ENCODE measurements at places on chromosomes 16 and 17.
A peak's percentile ranks its signal among the peaks of the same experiment; 100 is the strongest.

DNA sequence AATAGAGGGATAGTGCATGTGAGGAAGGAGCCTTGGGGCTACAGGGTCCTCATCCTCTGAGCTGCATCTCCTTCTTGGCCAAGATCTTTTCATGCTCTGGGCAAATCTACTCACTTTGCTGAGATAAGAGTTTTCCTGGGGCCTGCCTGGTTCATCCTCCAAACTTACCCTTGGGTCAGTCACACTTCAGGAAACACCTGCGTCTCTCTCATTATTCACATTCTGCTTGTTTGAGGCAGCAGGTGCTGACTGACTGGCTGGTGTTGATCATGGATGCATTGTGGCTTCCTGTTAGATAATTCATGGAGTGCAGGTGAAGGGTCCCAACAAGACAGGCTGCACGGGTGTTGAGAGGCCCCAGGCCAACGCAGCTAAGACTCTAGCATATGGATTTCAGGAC is 162.6 kb downstream of the SALL1 start:
- no peak for DNase-seq

- no peak for DNase-seq
These were observed 225.7 kb downstream of the XYLT1 start for GRCh38 chr16:17244872-17245551.

DNA sequence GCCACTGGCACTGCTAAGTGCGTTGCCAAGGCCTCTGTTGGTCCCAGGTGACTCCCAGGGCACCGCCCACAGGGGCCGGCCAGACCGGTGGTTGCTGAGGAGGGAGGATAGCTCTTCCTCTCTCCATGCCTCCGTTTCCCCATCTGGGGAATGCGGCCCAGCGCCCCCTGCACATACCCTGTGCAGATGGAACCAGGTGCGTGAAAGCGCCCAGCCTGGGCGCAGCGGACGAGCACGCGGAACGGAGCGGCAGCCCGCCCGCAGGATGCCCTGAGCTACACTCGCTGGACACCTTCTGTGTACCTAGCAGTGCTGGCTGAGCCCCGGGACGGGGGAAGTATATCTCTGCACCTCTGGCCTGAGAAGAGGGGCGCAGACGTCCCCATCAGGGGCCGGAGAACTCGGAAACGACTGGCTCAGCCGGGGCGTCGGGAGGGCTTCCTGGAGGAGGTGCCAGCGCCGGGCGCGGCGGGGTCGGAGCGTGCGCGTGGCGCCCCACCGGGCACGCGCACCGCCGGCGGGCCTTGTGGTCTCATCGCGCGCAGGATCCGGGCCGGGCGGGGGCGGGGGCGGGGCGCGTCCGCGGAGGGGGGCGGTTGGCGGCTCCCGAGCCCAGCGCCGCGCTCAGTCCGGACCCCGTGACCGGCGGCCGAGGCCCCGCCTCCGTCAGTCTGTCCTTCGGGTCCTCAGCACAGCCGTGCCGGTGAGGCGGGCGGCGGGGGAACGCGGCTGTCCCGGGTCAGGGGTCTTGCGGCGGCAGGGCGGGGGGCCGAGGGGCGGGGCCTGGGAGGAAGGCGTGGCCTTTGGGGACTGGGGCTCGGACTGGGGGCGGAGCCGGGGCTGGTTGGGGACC is at the start of the genes CCDC78 and HAGHL:
Gene CCDC78, minus strand, starts transcription at position 6 of the 853 bp plus-strand sequence. CDS start 76 bp downstream, outside the sequence.
Gene HAGHL, plus strand, starts transcription at position 669 of the 853 bp plus-strand sequence. CDS start 404 bp downstream, outside the sequence.
- DNase-seq: no peak

- peak; percentile 83 for DNase-seq
These were observed 1.4 kb downstream of the PHF23 start for GRCh38 chr17:7237761-7238419.

DNA sequence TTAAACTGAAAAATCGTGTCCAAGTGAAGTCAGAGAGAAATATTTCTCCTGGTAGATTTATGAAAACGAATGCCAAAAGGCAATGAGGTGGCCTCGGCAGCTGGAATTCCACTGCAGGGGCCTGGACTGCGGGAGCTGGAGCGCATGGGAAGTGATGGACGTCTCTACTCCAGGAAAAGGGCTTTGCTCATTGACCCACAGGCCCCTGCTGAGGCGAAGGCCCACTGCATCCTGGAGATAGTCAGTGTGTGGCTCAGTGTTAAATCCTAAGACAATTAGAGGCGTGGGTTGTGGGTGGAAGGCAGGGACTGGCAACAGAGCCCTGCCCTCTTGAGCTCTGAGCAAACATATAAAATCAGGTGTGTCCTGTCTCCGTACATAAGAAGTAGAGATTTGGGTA is 191.4 kb downstream of the SLC39A11 start:
- DNase-seq: no peak

GRCh38 chr16:64074706-64075105 is 1047.2 kb downstream of the CDH11 start:
- DNase-seq: no peak

GRCh38 chr17:47735536-47736011 is 2.5 kb downstream of the TBX21 start:
- no peak for DNase-seq

DNA sequence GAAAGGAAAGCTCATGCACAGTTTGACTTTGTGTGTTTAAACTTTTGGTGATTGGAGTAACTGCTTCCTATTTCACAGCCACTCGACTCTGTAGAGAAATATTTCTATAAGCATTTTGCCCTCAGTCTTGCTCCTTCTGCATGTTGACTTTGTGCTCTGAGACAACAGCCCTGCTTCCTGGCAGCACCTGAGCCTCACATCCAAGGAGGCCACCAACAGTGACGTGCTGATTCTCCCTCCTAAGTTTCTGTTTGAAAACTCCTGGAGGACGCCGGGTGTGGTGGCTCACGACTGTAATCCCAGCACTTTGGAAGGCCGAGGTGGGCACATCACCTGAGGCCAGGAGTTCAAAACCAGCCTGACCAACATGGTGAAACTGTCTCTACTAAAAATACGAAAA is 23.9 kb upstream of the WSB1 start:
- no peak for DNase-seq

DNA sequence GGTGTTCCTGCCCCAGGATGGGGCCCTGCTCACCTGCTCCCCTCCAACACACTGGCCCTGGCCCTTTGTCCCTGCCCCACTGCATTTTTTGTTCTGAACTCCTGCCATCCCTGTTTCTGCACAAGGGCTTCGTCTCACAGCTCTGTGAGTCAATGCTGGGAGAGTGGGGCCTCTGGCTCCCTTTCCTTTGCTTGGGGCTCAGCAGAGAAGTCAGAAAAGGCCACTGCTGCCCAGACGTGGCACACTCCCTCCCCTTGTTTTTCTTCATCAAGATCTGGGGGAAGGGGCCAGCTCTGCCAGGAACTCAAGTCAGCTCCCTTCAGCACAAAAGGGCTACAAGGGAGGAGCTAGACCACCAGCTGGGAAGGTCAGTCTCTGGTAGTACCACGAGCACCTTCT is 8.9 kb downstream of the PROCA1 start:
- no peak for DNase-seq

GRCh38 chr16:10918294-10919002 is 23.8 kb downstream of the DEXI start:
- DNase-seq: peak; percentile 74

- no peak for DNase-seq
These were observed 21.2 kb downstream of the SLC38A10 start for GRCh38 chr17:81273698-81274470.

DNA sequence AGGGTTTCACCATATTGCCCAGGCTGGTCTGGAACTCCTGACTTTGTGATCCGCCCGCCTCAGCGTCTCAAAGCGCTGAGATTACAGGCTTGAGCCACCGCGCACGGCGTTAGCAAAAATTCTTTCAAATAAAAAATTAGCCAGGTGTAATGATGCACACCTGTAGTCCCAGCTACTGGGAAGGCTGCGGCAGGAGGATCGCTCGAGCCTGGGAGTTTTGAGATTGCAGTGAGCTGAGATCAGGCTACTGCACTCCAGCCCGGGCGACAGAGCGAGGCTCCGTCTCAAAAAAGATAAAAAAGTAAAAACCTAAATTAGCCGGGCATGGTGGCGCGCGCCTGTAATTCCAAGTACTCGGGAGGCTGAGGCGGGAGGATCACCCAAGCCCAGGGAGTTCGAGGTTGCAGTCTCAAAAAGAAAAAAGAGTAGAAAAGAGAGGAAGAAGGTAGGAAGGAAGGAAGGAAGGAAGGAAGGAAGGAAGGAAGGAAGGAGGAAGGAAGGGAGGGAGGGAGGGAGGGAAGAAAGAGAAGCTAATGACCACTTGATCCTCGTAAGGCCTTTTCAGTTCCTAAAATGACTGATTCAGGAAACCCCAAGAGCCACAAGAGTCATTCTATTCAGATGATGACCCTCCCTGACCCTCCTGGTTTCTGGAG is 59.2 kb downstream of the SRL start:
- no peak for DNase-seq

GRCh38 chr16:2033057-2033908 is 6.6 kb downstream of the NHERF2 start:
- no peak for DNase-seq

GRCh38 chr16:51237861-51238378 is 86.8 kb upstream of the SALL1 start:
- DNase-seq: no peak

- DNase-seq: no peak
These were observed 16.0 kb upstream of the SPPL2C start for GRCh38 chr17:45828582-45829133.

DNA sequence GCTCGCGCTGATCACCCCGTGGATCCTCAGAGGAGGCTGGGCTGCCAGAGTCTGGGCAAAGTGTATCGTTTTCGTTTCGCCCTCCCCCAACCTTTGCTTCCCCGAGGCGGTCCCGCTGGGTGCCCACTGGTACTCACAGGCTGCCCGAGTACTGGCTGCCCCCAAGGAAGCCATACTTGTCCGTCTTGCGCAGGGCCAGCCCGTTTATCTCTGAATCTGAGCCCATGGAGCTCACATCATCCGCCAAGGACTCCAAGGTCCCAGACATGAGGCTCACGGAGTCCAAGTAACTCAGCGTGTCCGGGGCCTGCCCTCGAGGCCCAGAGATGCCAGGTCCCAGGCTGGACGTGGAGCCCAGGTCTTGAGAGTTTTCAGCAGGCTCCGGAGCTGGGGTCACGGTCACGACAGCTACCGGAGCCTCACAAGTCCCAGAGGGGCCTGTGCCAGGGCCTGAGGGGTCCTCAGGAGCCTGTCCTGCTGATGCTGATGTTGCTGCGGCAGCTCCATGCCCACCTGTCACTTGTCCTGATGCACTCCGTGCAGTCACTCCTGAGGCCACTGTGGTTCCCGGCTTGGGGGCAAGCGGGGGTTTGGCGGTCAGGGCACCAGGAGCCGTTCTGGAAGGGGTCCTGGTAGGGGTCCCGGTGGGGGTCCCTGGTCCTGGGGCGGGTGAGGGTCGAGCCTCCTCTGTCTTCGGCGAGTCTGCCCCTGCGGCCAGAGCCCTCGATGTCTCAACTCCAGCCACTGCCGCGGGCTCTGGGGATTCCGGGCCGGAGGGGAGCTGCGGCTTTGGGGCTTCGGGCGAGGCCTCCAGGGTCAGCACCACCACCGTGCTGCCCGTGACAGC is 980 bp downstream of the TBC1D10B start:
- DNase-seq: no peak

DNA sequence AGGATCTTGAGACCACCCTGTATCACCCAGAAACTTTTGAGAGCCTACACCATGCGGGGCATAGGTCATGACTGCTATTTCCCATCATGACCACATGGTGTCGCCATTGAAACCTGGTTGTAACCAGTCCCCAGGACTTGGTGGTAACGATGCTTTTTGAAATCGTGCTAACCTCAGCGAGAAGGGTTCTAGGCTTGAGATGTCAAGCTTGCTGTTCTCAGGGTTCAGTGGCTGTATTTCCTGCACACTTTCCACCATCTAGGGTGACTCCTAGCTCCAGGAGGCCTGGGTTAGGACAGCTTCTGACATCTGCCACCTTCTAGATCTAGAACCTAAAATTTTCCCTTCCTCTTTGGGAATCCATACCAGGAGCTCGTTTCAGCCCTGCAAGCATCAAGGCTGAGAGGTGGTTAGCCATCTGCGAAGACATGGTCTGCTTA is 13.0 kb upstream of the SPNS3 start:
- peak; percentile 14 for DNase-seq

- no peak for DNase-seq
These were observed 882.8 kb upstream of the SOX9 start for GRCh38 chr17:71237903-71238538.

DNA sequence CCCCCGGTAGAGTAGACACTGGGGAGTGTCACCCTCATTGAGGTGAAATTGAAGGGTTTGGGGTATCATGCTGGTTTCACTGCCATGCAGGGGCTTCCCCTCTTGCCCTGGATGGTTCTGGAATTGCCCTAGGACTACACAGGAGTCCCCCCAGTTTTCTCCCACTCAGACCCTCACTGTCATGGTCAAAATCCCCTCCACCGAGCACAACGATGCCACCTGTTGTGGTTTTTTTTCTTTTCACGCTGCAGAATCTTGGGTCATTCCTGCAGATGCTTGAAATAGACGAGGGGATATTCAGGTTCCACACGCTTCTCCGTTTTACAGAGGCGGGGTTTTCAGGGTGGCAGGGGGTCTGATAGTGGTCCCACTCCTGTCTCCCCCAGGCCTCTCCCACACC is 255.6 kb downstream of the ENGASE start:
- no peak for DNase-seq

DNA sequence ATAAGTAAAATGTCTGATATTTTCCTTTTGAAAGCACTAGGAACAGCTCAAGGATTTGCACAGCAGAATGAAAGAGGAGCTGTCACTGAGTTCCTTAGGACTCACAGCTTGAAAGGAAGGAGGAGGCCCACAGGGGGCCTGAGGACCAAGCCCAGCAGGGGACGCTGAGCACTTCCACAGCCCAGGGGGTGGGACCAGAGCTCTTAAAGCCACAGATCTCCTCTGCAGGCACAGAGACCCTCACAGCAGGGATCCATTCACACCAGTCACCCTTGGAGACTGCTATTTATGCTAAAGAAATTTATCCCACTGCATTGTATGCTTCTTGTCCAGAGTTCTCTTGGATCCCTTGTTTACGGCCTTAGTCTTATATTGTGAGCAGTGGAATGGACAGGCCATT is 253.3 kb downstream of the STX8 start:
- no peak for DNase-seq

GRCh38 chr16:11198828-11199227 is 57.2 kb downstream of the SOCS1 start:
- no peak for DNase-seq

DNA sequence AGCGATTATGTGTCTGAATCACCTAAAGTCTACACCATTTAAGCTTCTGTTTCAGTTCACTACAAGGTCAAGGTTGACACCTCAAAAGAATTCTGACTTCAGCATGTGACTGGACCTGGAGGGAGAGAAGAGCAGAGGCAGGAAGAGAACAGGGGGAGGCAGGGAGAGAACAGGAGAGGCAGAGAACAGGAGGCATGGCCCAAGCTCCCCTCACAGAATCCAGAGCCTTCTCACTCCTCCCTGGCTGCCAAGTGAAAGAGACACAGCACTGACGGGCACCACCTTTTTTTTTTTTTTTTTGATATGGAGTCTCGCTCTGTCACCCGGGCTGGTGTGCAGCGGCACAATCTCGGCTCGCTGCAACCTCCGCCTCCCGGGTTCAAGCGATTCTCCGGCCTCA is 11.4 kb downstream of the GGA2 start:
- DNase-seq: no peak
